ENCODE measurements at places on chromosomes 12 and 14.

DNA sequence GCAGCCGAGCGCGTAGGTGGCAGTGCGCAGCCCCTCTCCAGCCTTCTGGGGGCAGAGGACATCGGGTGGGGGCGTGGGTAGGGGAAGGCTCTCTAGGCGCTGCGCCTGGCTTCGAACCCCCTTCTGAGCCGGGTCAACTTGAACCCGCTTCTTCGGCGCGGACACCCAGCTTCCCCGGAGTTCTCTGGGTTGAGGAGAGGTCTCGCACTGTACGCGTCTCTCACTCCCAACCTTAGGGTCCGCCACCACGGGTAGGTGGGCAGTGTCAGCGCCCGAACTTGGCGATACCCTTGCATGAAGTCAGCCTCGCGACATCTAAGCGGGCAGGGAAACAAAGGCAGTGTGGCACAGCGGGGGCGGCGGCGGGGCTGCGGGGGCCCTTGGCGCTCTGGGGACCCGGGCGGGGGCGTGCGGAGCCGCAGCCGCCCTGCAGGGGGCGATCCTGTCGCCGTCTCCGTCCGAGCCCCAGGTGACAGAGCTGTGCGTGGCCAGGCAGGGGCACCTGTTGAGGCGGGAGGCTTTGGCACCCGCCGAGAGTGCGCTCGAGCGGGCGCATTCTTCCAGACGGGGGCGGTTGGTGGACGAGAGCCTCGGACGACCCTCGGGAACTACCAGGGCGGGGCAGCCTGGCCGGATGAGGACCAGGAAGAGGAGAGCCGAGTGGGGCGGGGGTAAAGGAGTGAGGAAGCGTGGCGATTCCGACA lies 1.1 kb downstream of the GALNT16 start:
- DNase-seq = no peak

- DNase-seq = no peak
Measured at GRCh38 chr12:108583991-108584390, 13.9 kb downstream of the TMEM119 start.

- DNase-seq = peak; percentile 79
Measured at GRCh38 chr14:42523666-42524065, 917.0 kb downstream of the LRFN5 start.

GRCh38 chr14:43853541-43853940 lies 653.5 kb downstream of the FSCB start:
- no peak for DNase-seq

DNA sequence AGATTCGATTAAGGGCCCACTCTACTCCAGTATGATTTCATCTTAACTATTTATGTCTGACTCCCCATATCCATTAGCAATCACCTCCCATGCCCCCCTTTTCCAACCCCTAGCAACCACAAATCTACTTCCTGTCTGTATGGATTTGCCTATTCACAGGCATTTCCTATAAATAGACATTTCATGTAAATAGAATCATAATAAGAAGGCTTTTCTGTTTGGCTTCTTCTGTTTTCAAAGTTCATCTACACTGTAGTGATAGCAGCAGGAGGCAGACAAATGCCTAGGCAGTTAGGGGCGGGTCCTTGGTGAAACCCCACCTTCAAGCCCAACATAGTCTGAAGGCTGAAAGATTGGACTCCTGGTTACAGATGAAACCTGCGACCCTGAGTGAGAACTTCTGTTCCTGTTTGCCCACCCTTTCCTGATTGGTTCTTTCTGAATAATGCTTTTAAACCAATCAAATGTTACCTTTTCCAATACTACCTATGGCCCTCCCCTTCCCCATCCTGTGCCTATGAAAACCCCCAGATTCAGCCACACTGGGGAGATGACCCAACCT lies 62.1 kb upstream of the HECTD1 start:
- no peak for DNase-seq

- DNase-seq = peak; percentile 25
Measured at GRCh38 chr14:24988760-24989159, 61.2 kb downstream of the STXBP6 start.

GRCh38 chr12:12528361-12529270 lies 34.0 kb downstream of the DUSP16 start:
- no peak for DNase-seq

DNA sequence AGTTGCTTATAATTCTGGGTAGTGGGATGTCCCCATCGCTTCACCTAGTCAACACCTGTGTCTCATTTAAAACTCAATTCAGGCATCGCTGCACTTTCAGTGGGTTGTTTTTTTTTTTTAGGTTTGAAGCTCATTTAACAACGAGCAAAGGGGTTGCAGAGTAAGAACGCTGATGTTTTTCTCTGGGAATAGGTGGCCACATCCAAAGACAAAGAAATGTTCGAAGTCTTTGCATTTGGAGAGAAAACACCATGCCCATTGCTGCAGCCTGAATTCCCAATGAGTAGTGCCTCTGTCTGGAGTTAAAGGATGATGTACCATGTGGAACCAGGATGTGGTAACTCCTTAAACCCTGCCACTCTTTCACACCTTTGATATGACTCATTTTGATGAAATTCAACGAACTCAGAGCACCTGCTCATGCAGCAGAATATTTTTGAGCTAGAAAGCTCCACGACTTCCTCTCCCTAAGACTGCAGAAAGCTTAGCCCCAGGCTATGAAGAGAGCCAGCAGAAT lies 35.1 kb upstream of the BATF start:
- DNase-seq = no peak

DNA sequence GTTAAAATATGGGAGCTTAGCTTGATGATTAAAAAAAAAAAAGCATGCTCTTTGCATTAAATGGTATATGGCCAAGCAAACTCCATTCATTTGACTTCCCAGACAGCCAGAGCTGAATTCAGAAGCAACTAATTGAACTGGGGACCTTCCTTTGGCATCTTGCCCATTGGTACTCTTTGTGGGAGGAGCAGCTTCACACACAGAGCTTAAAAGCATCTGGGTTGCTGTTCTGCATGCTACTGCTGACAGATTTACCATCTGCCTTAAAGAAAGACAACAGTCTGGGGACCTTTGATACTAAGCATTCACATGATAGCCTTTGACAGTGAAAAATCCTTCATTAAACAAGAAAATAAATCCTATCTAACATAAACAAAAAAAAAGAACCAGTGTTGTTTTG lies 977.9 kb downstream of the TMTC2 start:
- no peak for DNase-seq

GRCh38 chr12:27277846-27278260 lies 33.8 kb downstream of the STK38L start:
- peak; percentile 60 for DNase-seq

All from inflammatory macrophage treated with lipopolysaccharide for 4 hours (primary cell).